ENCODE measurements at places on chromosomes 3 and 15. TPM values are rescaled to one million over a fixed set of nuclear protein-coding genes. Genes with fewer than 3 reads are reported as not detected.

ZDHHC23 gene
- 10.5 TPM for total RNA-seq

HYAL1 gene
- 4.6 TPM for total RNA-seq

DNAH12 gene
- under 0.01 TPM for total RNA-seq

STAG1 gene
- total RNA-seq = 22.3 TPM

ACVR2B gene
- 3.3 TPM for total RNA-seq

TMEM89 gene
- 0.13 TPM for total RNA-seq

GABRB3 gene
- total RNA-seq = 0.13 TPM

DPH6 gene
- 10.3 TPM for total RNA-seq

NR1I2 gene
- total RNA-seq = not detected

NR2E3 gene
- under 0.01 TPM for total RNA-seq

CFAP44 gene
- 1.3 TPM for total RNA-seq

MESP2 gene
- not detected for total RNA-seq

ABI3BP gene
- total RNA-seq = 16.2 TPM

ADAMTS7 gene
- total RNA-seq = 8.1 TPM

LSG1 gene
- total RNA-seq = 50.1 TPM

SSUH2 gene
- total RNA-seq = 0.51 TPM

LOXL1 gene
- total RNA-seq = 0.13 TPM

ACSBG1 gene
- not detected for total RNA-seq

CCR3 gene
- total RNA-seq = not detected

WNT5A gene
- total RNA-seq = 5.8 TPM

DLL4 gene
- total RNA-seq = 76.5 TPM

ZNF660 gene
- 0.76 TPM for total RNA-seq

SLC24A5 gene
- not detected for total RNA-seq

DUOXA1 gene
- not detected for total RNA-seq

NPAP1 gene
- not detected for total RNA-seq

TMC3 gene
- not detected for total RNA-seq

ZNF502 gene
- total RNA-seq = 1.9 TPM

LRRC3B gene
- not detected for total RNA-seq

WDR93 gene
- under 0.01 TPM for total RNA-seq

TRIM42 gene
- not detected for total RNA-seq

TRIM71 gene
- under 0.01 TPM for total RNA-seq
